ENCODE measurements at places on chromosomes 7 and 10.

DNA sequence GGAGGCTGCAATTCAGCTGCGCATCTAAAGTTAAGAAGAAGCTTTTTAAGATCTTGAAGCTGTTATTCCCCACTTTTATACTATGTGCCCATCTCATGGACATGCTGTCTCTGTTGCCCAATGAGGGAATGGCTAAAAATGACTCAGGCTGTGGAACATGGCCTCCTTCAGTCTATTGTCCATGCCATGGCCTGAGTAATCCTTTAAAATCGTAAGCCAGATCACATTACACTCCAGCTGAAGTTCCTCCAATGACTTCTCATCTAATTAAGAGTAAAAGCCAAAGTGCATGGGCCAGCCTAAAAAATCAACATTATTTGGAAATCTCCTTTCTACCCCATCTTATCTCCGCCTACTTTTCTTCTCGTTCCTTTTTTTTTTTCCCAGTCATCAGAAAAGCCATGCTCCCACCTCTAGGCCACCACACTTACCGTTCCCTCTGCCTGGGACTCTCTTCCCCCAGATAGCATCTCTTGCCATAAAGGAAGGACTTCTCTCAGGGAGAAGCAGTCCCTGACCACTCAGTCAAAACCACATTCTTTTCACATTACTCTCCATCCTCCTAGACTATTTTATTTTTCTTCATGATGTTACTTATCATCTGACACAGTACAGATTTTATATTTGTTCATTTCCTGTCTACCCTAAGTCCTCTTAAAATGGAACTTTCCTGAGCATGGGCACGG, 337.4 kb downstream of the PRPF18 start:
- no peaks in the 10 kb centered on the region for H3K27me3 ChIP-seq
- H3K36me3 ChIP-seq = no peaks in the 10 kb centered on the region
- H3K4me3 ChIP-seq = no peak overlapping the region
- no peak overlapping the region for H3K27ac ChIP-seq
- DNase-seq = peak; percentile 50

DNA sequence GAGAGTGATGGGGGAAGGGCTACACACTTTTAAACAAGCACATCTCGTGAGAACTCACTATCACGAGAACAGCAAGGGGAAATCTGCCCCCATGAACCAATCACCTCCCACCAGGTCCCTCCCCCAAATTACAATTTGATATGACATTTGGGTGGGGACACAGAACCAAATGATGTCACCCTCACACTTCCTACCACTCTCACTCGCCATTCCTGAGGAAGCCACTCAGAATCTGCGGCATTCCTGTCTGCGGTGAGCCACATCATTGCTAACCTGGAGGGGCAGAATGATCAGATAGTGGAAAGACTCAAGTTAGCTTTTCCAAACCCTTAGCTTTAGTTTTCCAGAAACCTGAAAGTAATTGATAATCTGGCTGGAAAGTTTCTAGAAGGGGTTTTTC, 66.9 kb downstream of the MYO3A start:
- no peaks in the 10 kb centered on the region for H3K4me1 ChIP-seq
- no peak overlapping the region for H3K4me3 ChIP-seq
- no peak overlapping the region for H3K27ac ChIP-seq
- no peaks in the 10 kb centered on the region for H3K36me3 ChIP-seq

- H3K27me3 ChIP-seq = no peaks in the 10 kb centered on the region
- no peak overlapping the region for H3K4me3 ChIP-seq
- H3K27ac ChIP-seq = no peak overlapping the region
- H3K4me1 ChIP-seq = no peaks in the 10 kb centered on the region
- DNase-seq = peak; percentile 73
Observed at GRCh38 chr7:12889391-12889790, 202.0 kb downstream of the ARL4A start.

- peaks cover 5% of the 10 kb centered on the region for H3K4me1 ChIP-seq
- no peak for DNase-seq
- no peak overlapping the region for H3K27ac ChIP-seq
Observed at GRCh38 chr10:70232859-70233108, 445 bp downstream of the PPA1 start.

DNA sequence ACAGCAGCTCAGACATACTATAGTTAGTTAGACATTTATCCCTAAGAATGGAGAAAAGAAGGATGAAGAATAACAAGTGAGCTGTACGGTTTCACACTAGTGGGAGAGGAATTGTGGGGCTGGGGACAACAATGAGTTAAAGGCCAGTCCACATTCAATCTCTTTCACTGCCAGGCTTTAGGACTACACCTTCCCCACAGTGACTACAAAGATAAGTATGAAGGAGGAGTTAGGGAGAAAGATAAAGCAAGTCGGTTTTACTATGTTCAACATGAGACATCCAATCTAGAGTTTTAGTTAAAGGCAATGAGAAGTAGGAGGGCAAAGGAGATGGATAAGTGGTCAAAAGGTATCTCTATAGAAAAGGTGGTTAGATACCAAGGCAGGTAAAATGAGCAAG, 16.3 kb downstream of the ARHGAP12 start:
- peak; percentile 50 for DNase-seq
- H3K27me3 ChIP-seq = no peaks in the 10 kb centered on the region
- no peak overlapping the region for H3K27ac ChIP-seq
- peaks cover 3% of the 10 kb centered on the region for H3K36me3 ChIP-seq
- H3K4me1 ChIP-seq = peaks cover 5% of the 10 kb centered on the region

DNA sequence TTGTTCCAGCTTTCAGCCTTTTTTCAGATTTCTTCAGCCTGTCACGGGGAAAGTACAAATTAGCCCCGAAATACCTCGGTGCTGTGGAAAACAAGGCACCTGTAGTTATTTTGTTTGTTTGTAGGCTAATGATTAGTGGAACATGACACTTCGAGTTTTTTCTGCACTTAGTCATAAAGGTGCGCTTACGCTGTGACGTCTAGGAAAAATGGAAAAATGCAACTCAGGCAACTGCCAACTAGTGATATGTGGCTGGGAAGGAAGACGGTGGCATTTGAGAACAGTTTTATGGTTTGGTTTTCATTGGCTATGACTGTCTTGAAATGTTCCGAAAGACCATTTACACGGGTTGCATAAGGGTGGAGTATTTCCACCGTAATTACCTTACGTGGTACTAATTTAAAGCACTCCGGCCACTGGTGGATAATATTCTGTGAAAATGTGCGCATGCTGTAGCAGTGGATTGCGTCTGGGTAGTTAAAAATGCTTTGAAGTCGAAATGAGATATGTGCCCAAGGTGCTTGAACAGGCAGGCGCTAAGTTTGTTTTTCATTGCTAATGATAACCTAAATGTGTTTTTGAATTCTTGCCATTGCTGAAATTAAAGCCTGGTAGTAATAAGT, 94.5 kb upstream of the CELF2 start:
- no peaks in the 10 kb centered on the region for H3K4me1 ChIP-seq
- DNase-seq = no peak
- no peaks in the 10 kb centered on the region for H3K27me3 ChIP-seq
- no peak overlapping the region for H3K27ac ChIP-seq
- no peak overlapping the region for H3K4me3 ChIP-seq

- H3K27ac ChIP-seq = no peak overlapping the region
- no peaks in the 10 kb centered on the region for H3K4me1 ChIP-seq
- H3K4me3 ChIP-seq = no peak overlapping the region
- no peaks in the 10 kb centered on the region for H3K27me3 ChIP-seq
Observed at GRCh38 chr7:155753446-155753965, 58.8 kb downstream of the SHH start.

DNA sequence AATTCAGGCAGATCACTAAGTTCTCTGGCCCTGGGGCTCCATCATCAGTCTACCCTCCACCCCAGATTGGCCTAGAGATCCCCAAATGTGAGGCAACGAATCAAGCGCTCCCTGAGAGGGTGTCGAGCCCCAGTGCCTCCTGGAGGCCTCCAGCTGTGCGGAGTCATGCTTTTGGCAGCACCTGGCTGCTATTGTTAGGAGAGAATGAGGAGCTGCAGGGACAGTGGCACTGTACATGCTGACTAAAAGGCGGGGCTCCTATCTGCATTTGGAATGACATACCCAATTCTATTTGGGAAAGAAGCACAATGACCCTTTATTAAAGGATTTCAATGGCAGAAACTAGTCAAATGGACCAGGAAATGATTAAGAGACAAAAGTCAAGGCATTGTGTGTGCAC, 161.8 kb downstream of the DPY19L1 start:
- H3K4me1 ChIP-seq = no peaks in the 10 kb centered on the region
- H3K27ac ChIP-seq = no peak overlapping the region
- no peaks in the 10 kb centered on the region for H3K36me3 ChIP-seq
- DNase-seq = no peak
- H3K27me3 ChIP-seq = no peaks in the 10 kb centered on the region

- no peaks in the 10 kb centered on the region for H3K36me3 ChIP-seq
- H3K4me3 ChIP-seq = no peak overlapping the region
- DNase-seq = peak; percentile 84
- no peak overlapping the region for H3K27ac ChIP-seq
Observed at GRCh38 chr7:100407285-100408180, 21.0 kb downstream of the ZCWPW1 start.

All from trophoblast cell (in vitro differentiated cells and primary cell).